ENCODE measurements at places on chromosomes 5 and 9.

DNA sequence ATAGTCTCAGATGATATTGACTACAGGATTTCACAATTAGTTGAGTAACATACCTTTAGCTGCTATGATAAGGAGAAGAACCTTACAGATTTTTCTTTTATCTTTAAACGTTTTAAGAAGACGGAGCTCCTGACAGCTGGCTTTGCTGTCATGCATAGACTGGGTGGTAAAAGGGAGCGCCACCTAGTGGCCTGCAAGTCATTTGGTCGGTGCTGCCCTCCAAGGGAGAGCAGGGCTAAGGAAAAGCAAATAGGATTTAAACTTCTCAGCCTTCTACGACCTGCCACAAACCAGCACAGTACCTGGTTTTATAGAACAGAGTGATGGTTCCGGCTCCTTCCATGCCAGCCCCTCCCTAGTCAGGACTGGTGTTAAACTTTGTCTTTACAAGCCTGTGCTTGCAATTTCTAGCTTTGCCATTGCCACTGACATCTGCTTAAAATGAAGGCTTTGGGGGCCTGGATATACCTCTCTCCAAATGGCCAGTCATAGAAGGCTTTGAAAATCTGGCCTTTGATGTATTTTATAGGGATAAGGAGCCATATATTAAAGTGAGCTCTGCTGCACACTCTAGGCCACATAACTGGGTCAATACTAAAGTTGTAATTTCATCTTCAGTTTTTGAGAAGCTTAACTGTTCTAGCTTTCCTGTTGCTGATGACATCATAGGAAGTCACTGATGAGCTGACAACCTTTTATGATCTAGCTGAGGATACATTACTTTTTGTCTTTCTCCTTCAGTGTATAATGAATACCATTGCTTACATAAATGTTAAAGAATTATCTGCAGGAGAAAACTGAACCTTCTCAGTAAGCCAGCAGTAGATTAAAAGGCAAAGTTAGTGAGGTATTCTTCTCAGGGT lies 31.1 kb upstream of the ADAMTSL1 start:
- peak; percentile 80 for DNase-seq

DNA sequence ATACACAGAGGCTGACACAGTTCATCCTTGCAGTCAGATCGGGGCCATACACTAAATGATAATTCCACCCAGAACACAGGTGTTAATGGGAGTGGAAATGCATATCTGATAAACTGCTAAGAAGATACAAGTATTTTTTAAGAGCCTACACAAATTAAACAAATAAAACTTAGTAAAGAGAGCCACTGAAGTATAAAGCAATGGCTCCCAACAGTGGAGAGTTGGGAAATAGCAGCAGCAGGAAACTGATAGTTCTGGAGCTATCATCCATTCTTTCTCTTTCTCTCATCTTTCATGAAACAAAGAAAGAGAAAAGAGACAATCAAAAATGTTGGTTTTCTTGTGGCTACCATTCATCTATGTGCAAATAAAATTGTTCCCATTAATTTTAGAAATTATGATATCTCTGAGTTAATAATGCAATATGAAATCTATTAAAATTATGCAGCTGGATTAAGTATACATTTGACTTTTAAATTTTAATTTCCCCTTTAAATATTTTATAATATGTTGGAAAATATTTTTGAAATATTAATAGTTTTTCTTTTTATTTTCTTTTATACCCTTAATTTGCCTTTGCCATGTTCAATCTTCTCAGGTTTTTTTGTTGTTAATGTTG lies 120.8 kb downstream of the EMB start:
- DNase-seq, result peak; percentile 34

GRCh38 chr5:150329881-150330876 lies 27.3 kb upstream of the TCOF1 start:
- no peak for DNase-seq

GRCh38 chr5:74679966-74680365 lies 5.1 kb upstream of the HEXB start:
- DNase-seq, result no peak

GRCh38 chr9:137050570-137050969 lies 3.3 kb downstream of the ENTPD2 start:
- no peak for DNase-seq

GRCh38 chr9:96502539-96503373 lies 52.8 kb downstream of the HABP4 start:
- no peak for DNase-seq

DNA sequence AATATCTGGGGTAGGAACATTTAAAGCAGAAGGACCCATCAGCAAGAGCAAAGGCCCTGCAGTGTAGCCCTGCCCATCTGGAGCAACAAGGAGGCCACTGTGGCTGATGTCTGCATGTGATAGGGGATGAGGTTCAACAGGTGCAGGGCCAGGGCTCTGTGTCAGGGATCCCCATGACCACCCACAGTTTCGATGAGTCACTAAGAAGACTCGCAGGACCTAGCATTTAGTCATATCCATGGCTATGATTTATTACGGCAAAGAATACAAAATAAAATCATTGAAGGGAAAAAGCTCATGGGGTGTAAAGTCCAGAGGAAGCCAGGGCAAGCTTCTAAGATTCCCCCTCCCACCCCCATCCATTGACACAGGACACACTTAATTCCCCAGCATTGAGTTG lies 188.6 kb downstream of the ADGRV1 start:
- DNase-seq, result no peak

DNA sequence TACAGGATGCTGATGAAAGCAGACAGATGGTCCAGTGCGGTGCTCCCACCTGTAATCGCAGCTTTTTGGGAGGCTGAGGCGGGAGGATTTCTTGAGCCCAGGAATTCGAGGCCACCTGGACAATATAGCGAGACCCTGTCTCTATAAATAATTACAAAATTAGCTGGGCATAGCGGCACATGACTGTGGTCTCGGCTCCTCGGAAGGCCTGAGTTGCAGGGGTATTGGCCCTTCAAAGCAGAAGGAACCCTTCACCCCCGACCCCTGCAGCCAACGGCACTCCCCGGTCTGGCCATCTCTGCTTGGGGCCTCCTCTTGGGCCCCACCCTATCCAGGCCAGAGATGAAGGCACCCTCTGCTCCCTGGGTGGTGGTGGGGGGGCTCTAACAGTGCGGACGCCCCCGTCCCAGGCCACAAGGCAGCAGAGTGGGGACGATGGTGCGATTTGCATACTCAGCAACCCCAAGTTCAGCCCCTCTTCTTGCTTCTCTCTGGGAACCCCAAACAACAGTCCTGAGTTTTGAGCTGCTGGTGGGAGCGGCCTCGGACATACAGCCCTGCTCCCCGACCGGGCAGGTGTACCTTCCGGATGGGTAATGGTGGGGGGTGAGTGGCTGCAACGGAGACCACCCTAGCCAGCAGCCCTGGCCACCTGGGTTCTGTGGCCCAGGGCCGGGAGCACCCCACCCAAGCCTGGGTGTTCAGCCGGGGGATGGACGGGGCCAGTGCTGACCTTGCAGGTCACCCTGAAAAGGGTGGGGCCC lies 50.7 kb downstream of the NACC2 start:
- no peak for DNase-seq

DNA sequence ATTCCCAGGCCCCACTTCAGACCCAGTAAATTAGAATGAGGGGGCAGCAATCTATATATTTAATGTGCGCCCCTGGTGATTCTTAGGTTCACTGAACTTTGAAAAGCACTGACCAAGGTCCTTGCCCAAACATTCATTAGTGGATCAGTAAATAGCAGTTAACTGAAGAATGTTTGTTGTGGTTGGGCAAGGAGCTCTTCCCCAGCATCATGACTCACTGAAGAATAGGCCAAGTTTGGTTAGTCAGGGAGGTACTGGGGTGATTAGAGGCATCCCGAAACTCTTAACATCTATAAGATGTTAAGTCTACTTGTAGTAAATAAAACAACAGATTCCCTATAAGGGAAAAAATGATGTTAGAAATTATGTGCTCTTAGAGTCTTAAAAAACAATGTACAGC lies 833 bp upstream of the MROH2B start:
- peak; percentile 75 for DNase-seq

DNA sequence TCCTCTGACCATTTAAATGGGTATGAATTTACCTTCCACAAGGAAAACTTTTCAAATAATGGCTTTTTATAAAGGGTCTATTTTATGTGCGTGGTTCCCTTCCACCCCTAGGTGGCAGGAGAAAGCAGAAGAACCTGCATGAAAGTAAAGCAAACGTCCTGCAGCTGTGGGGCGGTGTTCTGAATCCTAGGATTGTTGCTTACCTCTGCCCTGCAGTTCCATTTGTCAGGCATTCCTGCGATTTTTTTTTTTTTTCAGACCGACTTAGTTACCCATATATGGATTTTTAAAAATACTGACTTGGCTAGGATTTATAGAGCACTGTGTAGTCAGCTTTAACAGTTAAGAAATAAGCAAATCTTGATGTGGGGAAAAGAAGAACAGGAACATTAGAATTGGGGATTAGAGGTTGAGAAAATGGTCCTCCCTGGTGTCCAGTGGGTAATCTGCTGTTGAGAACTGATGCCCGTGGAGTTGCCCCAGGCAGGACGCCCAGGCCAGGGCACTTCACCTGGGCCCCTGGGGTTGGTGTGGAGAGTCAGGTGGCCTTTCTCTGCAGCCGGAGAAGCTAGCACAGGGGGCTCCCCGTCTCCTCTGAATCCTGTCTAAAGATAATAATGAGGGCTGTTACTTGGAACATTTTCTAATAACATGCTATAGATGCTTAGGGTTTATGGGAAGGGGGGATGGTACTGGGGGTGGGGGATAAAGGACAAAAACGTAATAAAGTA lies 30.4 kb upstream of the LTC4S start:
- peak; percentile 88 for DNase-seq

DNA sequence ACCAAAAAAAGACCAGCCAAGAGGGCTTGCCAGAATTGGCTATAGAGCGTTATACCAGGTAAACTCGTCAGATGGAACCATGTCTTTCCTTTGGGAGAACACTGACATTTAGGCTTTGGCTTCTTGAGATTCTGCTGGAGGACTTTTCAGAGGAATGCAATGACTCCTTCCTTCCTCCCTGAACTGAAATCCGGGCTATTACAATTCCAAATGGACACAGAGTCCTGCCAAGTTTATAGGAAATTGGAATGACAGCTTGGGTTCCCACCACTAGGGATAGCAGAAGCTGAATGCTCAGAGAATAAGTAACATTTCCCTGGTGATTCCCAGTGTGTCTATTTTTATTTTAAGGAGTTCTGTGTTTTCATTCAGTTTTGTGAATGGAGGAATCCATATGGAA lies 143.0 kb downstream of the FGF1 start:
- DNase-seq, result no peak

GRCh38 chr5:118862596-118862995 lies 125.8 kb downstream of the DTWD2 start:
- no peak for DNase-seq

- no peak for DNase-seq
These were observed 203.9 kb downstream of the SAXO1 start for GRCh38 chr9:18829066-18829465.

- peak; percentile 20 for DNase-seq
These were observed 315.3 kb upstream of the MSX2 start for GRCh38 chr5:174409070-174409469.

GRCh38 chr5:67773411-67774266 lies 441.9 kb upstream of the PIK3R1 start:
- peak; percentile 35 for DNase-seq

- DNase-seq, result peak; percentile 44
These were observed 42.1 kb upstream of the EEIG1 start for GRCh38 chr9:128022886-128023285.

- no peak for DNase-seq
These were observed 34.7 kb downstream of the ITGA1 start for GRCh38 chr5:52822437-52822836.

DNA sequence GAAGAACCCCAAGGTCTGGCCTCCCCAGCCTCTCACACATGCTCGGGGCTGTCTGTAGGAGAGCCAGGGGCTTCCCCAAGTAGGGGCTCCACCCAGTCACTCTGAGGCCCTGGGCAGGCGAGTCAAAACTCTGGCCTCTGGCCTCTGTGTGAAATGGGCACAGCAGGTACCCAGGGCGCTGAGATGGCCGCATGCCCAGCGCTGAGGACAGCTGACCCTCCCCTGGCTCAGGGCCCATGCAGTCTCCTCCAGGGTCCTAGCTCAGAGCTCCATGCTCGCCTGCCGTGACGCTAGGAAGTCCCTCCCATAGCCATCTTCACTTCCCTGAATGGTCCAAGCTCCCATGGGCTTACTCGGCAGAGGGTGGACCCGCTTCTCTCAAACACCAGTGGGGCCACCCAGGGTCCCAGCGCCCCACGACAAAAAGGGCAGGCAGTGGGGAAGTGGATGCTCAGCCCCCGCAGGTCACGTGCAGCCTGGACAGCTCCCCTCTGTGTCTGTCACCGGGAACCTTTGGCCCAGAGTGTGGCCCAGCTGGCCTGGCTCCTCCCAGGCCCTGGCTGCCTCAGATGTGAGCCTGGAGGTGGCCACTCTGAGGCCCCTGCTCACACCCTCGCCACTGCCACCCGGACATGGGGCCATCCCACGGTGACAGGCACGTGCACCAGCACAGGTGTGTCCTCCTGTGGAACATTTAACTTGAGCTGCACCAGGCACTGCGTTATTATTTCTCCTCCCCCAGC lies 12.2 kb upstream of the VAV2 start:
- DNase-seq, result no peak

GRCh38 chr5:118946138-118946800 lies 42.1 kb downstream of the DTWD2 start:
- DNase-seq, result no peak

GRCh38 chr9:133855802-133856521 lies 117.8 kb upstream of the SARDH start:
- DNase-seq, result peak; percentile 82

DNA sequence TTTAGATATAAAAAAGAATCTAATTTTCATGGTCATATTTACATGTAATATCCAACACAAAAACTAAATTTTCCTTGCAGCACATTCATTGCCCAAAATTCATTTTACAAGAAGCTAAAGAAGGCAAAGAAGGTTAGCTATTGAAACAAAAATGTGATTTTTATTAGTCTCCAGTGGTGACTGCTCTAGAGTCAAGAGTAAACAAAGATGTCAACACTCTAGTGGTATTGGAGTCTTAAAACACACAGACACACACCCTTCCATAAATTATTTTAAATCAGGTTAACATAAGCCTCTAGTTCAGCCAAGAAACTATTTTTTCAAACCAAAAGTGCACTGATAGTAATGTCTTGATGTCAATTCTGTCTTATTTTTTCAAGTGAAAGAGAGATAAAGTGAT lies 329.2 kb downstream of the ZNF608 start:
- DNase-seq, result no peak

DNA sequence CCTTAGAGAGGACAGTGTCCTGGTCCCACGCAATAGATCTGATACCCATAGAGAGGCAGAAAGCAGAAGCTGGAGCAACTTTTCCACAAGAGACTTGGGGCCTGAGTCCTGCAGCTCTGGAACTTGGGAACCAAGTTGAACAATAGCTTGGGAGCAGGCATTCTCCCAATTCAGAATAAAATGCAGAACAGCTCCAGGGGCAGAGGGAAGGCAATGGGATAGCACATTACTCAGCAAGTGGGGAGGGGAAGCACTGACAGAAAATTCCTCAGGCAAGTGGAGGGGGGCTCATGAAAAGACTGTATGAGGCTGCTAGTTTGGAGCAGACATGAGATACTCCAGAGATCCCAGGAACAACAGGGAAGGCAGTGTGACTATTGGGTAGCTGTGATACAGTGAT lies 513.6 kb downstream of the HINT1 start:
- DNase-seq, result no peak

- DNase-seq, result no peak
These were observed 3.3 kb downstream of the SLF1 start for GRCh38 chr5:94621763-94622162.

- no peak for DNase-seq
These were observed 396.1 kb upstream of the GRAMD2B start for GRCh38 chr5:126027149-126027548.

Data from MCF 10A (cell line).